ENCODE measurements at places on chromosomes 2 and 18. TPM values are rescaled to one million over a fixed set of nuclear protein-coding genes. Genes with fewer than 3 reads are reported as not detected.

The CXCR1 gene
- not detected for total RNA-seq

The TMEM169 gene
- total RNA-seq, result 0.14 TPM

The MAP3K2 gene
- 16.9 TPM for total RNA-seq

The UGT1A10 gene
- total RNA-seq, result not detected

The IL1R2 gene
- 0.13 TPM for total RNA-seq

The SLC16A14 gene
- 0.21 TPM for total RNA-seq

The GALNT5 gene
- total RNA-seq, result under 0.01 TPM

The RIT2 gene
- not detected for total RNA-seq

The TTC31 gene
- total RNA-seq, result 7.3 TPM

The SNORC gene
- total RNA-seq, result 0.26 TPM

The FER1L5 gene
- total RNA-seq, result not detected

The CKAP2L gene
- 10.3 TPM for total RNA-seq

The MAPRE2 gene
- total RNA-seq, result 67.6 TPM

The OSBPL1A gene
- total RNA-seq, result 8.6 TPM

The SGPP2 gene
- total RNA-seq, result not detected

The SERPINB13 gene
- total RNA-seq, result not detected

The LAMA1 gene
- 0.07 TPM for total RNA-seq
